ENCODE measurements at places on chromosomes 7 and 10.

- DNase-seq: no peak
These were observed 7.4 kb downstream of the POLR1F start for GRCh38 chr7:19701471-19701870.

GRCh38 chr7:70165477-70166170, 567.3 kb downstream of the AUTS2 start:
- DNase-seq: no peak

DNA sequence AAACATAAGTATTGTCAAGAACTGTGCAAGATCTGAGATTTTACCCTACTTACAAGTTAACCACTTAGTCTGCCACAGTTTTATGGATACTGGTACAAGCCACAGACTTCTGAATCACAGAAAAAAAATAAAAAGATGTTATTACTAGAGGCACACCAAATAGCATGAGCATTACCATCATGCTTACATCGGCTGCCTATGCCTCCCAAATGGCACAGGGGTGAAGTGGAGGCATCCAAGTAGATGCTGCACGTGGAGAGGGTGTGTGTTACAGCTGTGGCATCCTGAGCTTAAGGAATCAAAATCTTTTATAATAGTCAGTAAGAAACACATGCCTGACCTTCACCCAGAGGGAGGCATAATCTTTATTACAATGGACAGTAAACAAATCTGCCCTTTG, 207.8 kb downstream of the TFEC start:
- no peak for DNase-seq

DNA sequence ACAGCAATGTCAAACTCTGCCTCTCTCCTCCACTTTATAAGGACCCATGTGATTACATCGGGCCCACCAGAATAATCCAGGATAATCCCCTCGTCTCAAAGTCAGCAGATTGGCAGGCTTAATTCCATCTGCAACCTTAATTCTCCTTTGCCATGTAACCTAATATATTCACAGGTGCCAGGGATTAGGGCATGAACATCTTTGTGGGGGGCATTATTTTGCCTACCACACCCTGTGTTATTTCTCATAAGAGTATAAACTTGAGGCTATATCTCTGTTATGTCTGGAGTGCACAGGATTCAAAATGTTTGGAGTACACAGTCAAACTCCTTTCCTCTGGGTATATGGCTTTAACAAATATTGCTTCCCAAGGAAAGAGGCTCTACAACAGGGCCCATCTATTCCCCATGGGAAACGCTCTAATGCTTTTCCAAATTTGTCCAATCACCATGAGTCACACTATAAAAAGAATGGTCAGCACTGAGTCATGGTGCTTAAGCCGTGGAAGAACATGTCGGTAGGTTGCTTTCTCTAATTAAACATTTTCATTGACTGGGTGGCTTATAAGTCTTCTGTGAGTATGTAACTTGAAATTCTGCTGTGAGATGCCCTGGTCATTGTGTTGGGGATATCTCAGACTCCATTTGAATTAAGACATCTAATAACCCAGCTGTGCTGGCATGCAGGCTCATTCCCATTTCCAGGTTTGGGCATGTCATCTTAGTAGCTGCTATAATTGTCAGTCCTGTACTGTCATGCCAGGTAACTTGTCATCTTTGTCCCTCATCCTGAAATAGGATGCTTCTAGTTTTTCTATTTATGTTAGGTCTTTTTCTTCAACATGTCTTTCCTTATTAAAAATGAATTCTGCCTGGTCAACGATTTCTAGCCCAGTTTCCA, 11.5 kb upstream of the AKR1B10 start:
- DNase-seq: peak; percentile 68

DNA sequence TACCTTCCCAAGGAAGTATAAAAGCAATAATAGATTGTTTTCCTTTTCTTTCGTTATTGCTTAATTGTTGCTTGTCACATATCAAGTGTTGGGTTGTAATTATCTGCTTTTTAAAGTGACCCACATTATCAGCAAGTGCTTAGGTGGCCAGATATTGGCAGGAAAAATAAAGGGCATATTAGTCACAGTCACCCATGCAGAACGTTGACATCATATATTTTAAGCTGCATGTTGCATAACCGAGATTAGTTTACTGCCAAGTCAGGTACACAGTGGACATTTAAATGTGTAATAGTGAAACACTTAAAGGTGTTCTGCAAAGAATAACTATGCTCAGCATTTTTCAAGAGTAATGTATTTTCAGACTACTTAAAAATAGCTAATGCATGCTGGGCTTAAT, 11.4 kb downstream of the NEBL start:
- DNase-seq: no peak

DNA sequence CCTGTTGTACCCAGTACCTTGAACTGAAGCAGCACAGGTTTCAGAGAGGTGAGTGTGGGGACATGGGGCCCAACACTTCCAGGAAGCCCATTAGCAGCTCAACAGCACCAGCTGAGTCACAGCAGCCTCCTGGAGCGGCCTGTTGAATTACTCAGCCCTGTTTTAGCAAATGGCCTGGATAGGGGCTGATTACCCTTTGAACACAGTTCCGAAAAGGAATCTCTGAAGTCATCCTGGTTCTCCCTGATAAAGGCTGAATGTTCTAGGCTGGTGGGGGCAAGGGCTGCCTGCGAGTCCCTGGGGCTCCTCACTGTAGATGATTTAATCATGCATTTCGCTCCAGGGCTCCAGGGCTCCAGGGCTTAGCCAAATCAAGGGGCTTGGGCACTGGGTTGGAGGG, 287.5 kb downstream of the GRID1 start:
- DNase-seq: no peak
